ENCODE measurements at places on chromosomes 6 and 20. TPM values are rescaled to one million over a fixed set of nuclear protein-coding genes. Genes with fewer than 3 reads are reported as not detected.

STK4 gene
- total RNA-seq, result 155 TPM

TUBB1 gene
- total RNA-seq, result not detected

CST2 gene
- total RNA-seq, result not detected

RNASET2 gene
- total RNA-seq, result 99.5 TPM

RAET1L gene
- total RNA-seq, result not detected

SAPCD1 gene
- total RNA-seq, result 16.7 TPM

RNF39 gene
- not detected for total RNA-seq

POU5F1 gene
- total RNA-seq, result not detected

COL11A2 gene
- total RNA-seq, result 0.61 TPM

GJA1 gene
- total RNA-seq, result not detected

MOXD1 gene
- 0.29 TPM for total RNA-seq

SLC17A1 gene
- total RNA-seq, result not detected

POM121L2 gene
- not detected for total RNA-seq

LTA gene
- total RNA-seq, result 1,021 TPM

OR10C1 gene
- not detected for total RNA-seq

BPIFB3 gene
- total RNA-seq, result not detected

C20orf96 gene
- total RNA-seq, result 4.3 TPM

PIGT gene
- 89.8 TPM for total RNA-seq

HLA-G gene
- 0.91 TPM for total RNA-seq

RBM38 gene
- total RNA-seq, result 90.4 TPM

HSPA1L gene
- total RNA-seq, result 2.2 TPM

CLPSL2 gene
- not detected for total RNA-seq

EPB41L1 gene
- 0.23 TPM for total RNA-seq

SLC17A3 gene
- total RNA-seq, result 0.66 TPM

PRKN gene
- not detected for total RNA-seq

GABRR2 gene
- 1.0 TPM for total RNA-seq

VSTM2L gene
- not detected for total RNA-seq

WFDC12 gene
- not detected for total RNA-seq

AK9 gene
- 3.8 TPM for total RNA-seq

NKAIN4 gene
- not detected for total RNA-seq

PRDM1 gene
- 78.8 TPM for total RNA-seq

CTAGE9 gene
- total RNA-seq, result not detected

OSBPL2 gene
- 27.0 TPM for total RNA-seq

MUCL3 gene
- not detected for total RNA-seq

AHI1 gene
- total RNA-seq, result 142 TPM

C20orf202 gene
- not detected for total RNA-seq

HLA-DOB gene
- 4.2 TPM for total RNA-seq

KLHDC3 gene
- total RNA-seq, result 76.6 TPM

LPA gene
- not detected for total RNA-seq

PRL gene
- total RNA-seq, result not detected

AIF1 gene
- 55.5 TPM for total RNA-seq
